ENCODE measurements at places on chromosomes 6 and 20. TPM values are rescaled to one million over a fixed set of nuclear protein-coding genes. Genes with fewer than 3 reads are reported as not detected.

Gene CALHM5
- not detected for total RNA-seq

GRCh38 chr20:1952737-1953530, 40.9 kb downstream of the PDYN start:
- H3K27ac ChIP-seq: peak overlapping the region; percentile 99
- peaks cover 45% of the 10 kb centered on the region for H3K4me1 ChIP-seq
- peak overlapping the region; percentile 55 for H3K4me3 ChIP-seq
- no peak for DNase-seq
- H3K36me3 ChIP-seq: no peaks in the 10 kb centered on the region

GRCh38 chr6:74519163-74519562, 686.7 kb downstream of the COL12A1 start:
- H3K4me1 ChIP-seq: no peaks in the 10 kb centered on the region
- H3K36me3 ChIP-seq: no peaks in the 10 kb centered on the region
- H3K27ac ChIP-seq: no peak overlapping the region
- no peak for DNase-seq
- no peak overlapping the region for H3K4me3 ChIP-seq

- no peak overlapping the region for H3K4me3 ChIP-seq
- no peaks in the 10 kb centered on the region for H3K4me1 ChIP-seq
- H3K36me3 ChIP-seq: no peaks in the 10 kb centered on the region
- H3K27ac ChIP-seq: no peak overlapping the region
- H3K27me3 ChIP-seq: peaks cover 9% of the 10 kb centered on the region
Measured at GRCh38 chr6:75791881-75792280, 42.8 kb downstream of the MYO6 start.

DNA sequence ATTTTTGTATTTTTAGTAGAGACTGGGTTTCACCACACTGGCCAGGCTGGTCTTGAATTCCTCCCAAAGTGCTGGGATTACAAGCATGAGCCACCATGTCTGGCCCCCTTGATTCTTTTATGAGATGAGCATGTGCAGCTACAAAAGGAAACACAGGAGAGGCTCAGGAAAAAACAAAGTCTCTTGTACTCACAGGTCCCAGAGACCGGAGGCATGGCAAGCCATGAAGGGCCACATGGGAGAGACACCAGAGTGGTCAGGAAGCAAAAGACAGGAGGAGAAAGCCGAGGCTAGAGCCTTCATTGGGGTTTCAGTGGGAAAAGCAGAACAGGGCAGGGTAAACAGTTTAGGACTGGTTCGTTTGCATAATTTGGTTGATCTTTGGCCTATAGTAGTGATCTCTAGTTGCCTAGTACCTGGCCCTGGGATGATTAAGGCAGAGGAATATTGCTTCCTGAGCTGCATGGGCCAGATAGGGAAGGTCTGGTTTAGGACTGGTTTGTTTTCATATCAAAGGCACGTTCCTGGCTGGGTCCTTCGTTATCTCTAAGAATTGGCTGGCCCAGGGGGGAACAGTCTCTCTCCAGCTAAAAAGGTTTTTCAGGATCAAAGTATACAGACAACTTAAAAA, 48.2 kb upstream of the PRND start:
- no peak overlapping the region for H3K4me3 ChIP-seq
- H3K27me3 ChIP-seq: peaks cover 3% of the 10 kb centered on the region
- no peak overlapping the region for H3K27ac ChIP-seq
- no peaks in the 10 kb centered on the region for H3K4me1 ChIP-seq
- DNase-seq: no peak
- H3K36me3 ChIP-seq: no peaks in the 10 kb centered on the region

Gene MUCL3
- not detected for total RNA-seq

- no peak overlapping the region for H3K27ac ChIP-seq
- peaks cover 75% of the 10 kb centered on the region for H3K36me3 ChIP-seq
- no peaks in the 10 kb centered on the region for H3K27me3 ChIP-seq
- no peak overlapping the region for H3K4me3 ChIP-seq
- no peak for DNase-seq
- H3K4me1 ChIP-seq: peaks cover 2% of the 10 kb centered on the region
Measured at GRCh38 chr6:138914701-138915100, 73.4 kb downstream of the REPS1 start.

DNA sequence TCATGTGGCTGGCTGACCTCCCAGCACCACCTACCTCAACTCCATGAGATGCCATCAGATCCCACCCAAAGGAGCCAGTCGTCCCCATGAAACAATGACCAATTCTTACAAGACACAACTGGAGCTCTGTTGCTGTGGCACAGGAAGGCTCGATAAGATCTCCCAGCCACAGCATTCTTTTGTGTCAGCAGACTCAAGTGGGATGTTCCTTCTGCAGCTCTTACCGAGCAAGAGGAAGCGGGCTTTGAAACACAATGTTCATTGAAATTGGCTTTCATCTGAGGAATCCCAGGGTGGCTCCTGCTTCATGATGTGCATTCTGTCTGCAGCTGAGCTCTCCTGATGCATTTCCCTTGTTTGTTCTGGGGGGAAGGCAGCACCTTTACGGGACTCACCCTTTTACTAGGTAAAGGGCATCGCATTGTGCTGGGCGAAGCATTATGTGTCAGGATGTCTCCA, 222.0 kb upstream of the SGK1 start:
- H3K4me1 ChIP-seq: no peaks in the 10 kb centered on the region
- no peak for DNase-seq
- H3K27ac ChIP-seq: no peak overlapping the region
- no peak overlapping the region for H3K4me3 ChIP-seq
- no peaks in the 10 kb centered on the region for H3K36me3 ChIP-seq

- no peak overlapping the region for H3K27ac ChIP-seq
- DNase-seq: no peak
- no peaks in the 10 kb centered on the region for H3K36me3 ChIP-seq
- H3K4me1 ChIP-seq: peaks cover 6% of the 10 kb centered on the region
Measured at GRCh38 chr6:6402591-6402990, 82.1 kb upstream of the F13A1 start.

GRCh38 chr6:166566026-166567011, 20.2 kb downstream of the RAMACL start:
- no peak for DNase-seq
- H3K36me3 ChIP-seq: no peaks in the 10 kb centered on the region
- H3K27me3 ChIP-seq: no peaks in the 10 kb centered on the region
- no peak overlapping the region for H3K27ac ChIP-seq
- no peak overlapping the region for H3K4me3 ChIP-seq
- no peaks in the 10 kb centered on the region for H3K4me1 ChIP-seq

GRCh38 chr6:33983109-33983716, 162.7 kb downstream of the GRM4 start:
- peaks cover 13% of the 10 kb centered on the region for H3K27me3 ChIP-seq
- H3K4me3 ChIP-seq: no peak overlapping the region
- no peak overlapping the region for H3K27ac ChIP-seq
